NCI-H146 (cell line): ENCODE measurements at places on chromosomes 13 and 19.

DNA sequence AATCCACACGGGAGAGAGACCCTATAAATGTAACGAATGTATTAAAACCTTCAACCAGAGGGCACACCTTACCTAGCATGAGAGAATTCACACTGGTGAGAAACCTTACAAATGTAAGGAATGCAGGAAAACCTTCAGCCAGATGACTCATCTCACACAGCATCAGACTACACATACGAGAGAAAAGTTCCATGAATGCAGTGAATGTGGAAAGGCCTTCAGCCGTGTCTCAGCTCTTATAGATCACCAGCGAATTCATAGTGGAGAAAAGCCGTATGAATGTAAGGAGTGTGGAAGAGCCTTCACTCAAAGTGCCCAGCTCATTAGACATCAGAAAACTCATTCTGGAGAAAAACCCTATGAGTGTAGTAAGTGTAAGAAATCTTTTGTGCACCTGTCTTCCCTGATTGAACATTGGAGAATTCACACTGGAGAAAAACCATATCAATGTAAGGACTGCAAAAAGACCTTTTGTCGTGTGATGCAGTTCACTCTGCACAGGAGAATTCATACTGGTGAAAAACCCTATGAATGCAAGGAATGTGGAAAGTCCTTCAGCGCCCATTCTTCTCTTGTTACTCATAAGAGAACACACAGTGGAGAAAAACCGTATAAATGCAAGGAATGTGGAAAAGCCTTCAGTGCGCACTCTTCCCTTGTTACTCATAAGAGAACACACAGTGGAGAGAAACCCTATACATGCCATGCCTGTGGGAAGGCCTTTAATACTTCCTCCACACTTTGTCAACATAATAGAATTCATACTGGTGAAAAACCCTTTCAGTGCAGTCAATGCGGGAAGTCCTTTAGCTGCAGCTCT is 16.0 kb downstream of the ZNF582 start:
- DNase-seq = no peak

DNA sequence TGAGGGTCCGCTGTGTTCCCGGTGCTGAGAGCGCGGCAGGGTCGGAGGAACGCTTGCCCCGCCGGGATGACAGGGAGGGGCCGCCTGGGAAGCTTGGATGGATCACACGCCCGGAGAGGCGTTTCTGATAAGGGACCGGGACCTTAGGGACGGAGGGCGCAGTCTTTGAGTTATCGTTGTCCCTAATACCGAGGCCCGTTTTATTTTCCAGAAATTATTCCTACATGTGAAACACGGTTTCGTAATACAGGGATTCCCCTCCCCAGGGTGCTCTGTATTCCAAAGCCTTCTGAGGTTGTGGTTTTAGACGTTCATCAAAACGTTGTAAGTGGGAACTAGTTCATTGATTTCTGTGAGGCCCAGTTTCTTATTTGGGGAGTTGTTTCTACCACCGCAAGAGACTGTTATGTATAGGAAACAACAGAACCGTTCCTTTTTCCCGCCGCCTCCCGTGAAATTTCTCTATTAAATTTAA is 752 bp downstream of the PDCD5 start:
- DNase-seq = peak; percentile 57

DNA sequence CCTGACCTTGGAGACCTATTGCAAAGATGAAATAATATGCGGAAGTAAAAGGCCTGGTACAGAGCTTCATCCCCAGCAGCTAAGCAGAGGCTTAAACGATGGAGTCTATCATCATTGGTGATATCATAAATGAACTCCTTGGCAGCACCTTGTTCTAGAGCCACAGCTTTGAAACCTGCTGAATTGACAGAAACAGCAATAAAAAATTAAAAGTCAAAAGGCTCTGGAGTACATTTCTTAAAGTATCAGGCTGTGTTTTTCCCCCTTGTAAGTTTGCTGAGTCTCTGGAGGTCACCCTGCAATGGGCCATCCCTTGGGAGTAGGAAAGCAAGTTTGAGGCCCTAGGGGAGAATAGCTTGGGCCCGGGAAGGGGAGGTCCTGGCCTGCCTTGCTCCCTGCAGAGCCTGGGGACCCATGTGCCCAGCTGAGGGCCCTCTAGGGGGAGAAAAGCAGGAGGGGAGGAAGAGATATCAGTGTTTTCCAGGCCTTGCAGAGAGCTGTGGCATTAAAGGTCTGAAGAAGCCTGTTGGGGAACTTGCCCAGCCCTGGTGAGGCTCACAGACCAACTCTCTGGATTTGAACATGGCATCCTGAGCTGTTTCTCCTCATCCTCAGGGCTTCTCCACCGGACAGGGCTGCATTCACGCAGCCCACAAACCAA is 416.1 kb downstream of the ZNF536 start:
- DNase-seq = no peak

- no peak for DNase-seq
Observed at GRCh38 chr13:92901739-92902138, 324.9 kb upstream of the GPC6 start.

GRCh38 chr19:38930776-38931520 is at the start of gene MRPS12:
Gene MRPS12, plus strand, starts transcription at chr19:38930944. Its CDS starts 351 bp downstream, at chr19:38931295.
- DNase-seq = peak; percentile 100
